Activated B cell treated with CpG ODN at 0.5 μM for 24 hours (primary cell): ENCODE measurements at places on chromosomes 5 and 9. TPM values are rescaled to one million over a fixed set of nuclear protein-coding genes. Genes with fewer than 3 reads are reported as not detected.

- no peaks in the 10 kb centered on the region for H3K4me1 ChIP-seq
- no peak overlapping the region for H3K27ac ChIP-seq
- H3K4me3 ChIP-seq = no peak overlapping the region
- H3K27me3 ChIP-seq = no peaks in the 10 kb centered on the region
Measured at GRCh38 chr5:89181546-89181945, 298.6 kb upstream of the MEF2C start.

- DNase-seq = no peak
- no peaks in the 10 kb centered on the region for H3K27me3 ChIP-seq
- no peak overlapping the region for H3K27ac ChIP-seq
- no peaks in the 10 kb centered on the region for H3K36me3 ChIP-seq
- H3K4me1 ChIP-seq = no peaks in the 10 kb centered on the region
Measured at GRCh38 chr5:33501260-33501659, 60.5 kb downstream of the TARS1 start.

Gene PAX5
- total RNA-seq = 580 and 619 TPM in 2 replicates

DNA sequence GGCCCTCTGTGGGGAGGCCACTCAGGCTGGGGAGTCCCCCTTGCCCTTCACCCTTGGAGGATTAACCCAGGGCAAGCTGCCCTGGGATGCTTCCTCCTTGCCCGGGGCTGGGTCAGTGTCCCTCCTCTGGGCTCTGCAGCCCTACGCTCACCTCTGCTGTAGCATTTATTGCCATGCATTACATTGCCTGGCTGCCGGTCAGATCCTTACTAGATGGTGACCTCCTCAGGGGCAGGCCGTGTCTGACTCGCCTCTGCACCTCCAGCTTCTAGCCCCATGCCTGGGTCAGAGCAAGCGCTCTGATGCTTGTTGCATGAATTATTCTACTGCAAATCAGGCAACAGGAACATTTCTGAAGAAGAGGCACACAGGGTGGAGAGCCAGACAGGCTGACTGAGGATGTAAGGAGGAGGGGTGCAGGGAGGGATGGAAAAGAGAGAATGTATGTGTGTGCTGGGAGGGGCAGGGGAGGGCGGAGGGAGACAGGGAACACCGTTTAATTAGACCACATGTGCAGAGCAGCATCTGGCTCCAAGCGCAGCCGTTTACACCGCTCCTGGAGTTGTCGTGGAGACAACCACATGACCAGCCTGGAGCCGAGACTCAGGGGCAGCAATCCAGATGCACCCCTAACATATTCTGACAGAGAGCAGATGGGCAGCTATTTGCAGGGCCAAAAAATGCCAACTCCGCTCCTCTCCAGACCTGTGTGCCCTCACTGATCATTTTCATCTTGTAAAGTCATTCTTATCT is 117.0 kb downstream of the CRB2 start:
- no peak overlapping the region for H3K4me3 ChIP-seq
- no peak overlapping the region for H3K27ac ChIP-seq
- H3K4me1 ChIP-seq = peaks cover 6% of the 10 kb centered on the region
- no peaks in the 10 kb centered on the region for H3K27me3 ChIP-seq
- no peaks in the 10 kb centered on the region for H3K36me3 ChIP-seq

GRCh38 chr5:84382363-84383295 is 2.1 kb downstream of the EDIL3 start:
- H3K4me3 ChIP-seq = no peak overlapping the region
- DNase-seq = no peak
- H3K36me3 ChIP-seq = no peaks in the 10 kb centered on the region
- H3K4me1 ChIP-seq = peaks cover 2% of the 10 kb centered on the region
- H3K27me3 ChIP-seq = peaks cover 28% of the 10 kb centered on the region

GRCh38 chr9:81822301-81822865 is 105.8 kb upstream of the SPATA31D4 start:
- no peak overlapping the region for H3K27ac ChIP-seq
- H3K27me3 ChIP-seq = no peaks in the 10 kb centered on the region
- no peaks in the 10 kb centered on the region for H3K4me1 ChIP-seq
- H3K4me3 ChIP-seq = no peak overlapping the region
- DNase-seq = no peak

Gene SLC31A2
- total RNA-seq = 0.93 and 1.1 TPM in 2 replicates

- DNase-seq = no peak
- no peak overlapping the region for H3K27ac ChIP-seq
- H3K4me3 ChIP-seq = no peak overlapping the region
- H3K4me1 ChIP-seq = no peaks in the 10 kb centered on the region
Measured at GRCh38 chr5:116645627-116646026, 71.0 kb upstream of the SEMA6A start.

- H3K4me1 ChIP-seq = no peaks in the 10 kb centered on the region
- no peak for DNase-seq
- no peaks in the 10 kb centered on the region for H3K36me3 ChIP-seq
- H3K27ac ChIP-seq = no peak overlapping the region
Measured at GRCh38 chr5:90709323-90710155, 150.9 kb downstream of the ADGRV1 start.

Gene FAT2
- 0.02 TPM in 2 replicates for total RNA-seq

Gene RLN1
- 1.2 and 1.9 TPM in 2 replicates for total RNA-seq

- peak overlapping the region; percentile 93 for H3K27ac ChIP-seq
- peaks cover 80% of the 10 kb centered on the region for H3K4me1 ChIP-seq
- H3K4me3 ChIP-seq = peak overlapping the region; percentile 47
- H3K36me3 ChIP-seq = no peaks in the 10 kb centered on the region
- H3K27me3 ChIP-seq = no peaks in the 10 kb centered on the region
Measured at GRCh38 chr9:112013266-112013665, 116.7 kb downstream of the UGCG start.

DNA sequence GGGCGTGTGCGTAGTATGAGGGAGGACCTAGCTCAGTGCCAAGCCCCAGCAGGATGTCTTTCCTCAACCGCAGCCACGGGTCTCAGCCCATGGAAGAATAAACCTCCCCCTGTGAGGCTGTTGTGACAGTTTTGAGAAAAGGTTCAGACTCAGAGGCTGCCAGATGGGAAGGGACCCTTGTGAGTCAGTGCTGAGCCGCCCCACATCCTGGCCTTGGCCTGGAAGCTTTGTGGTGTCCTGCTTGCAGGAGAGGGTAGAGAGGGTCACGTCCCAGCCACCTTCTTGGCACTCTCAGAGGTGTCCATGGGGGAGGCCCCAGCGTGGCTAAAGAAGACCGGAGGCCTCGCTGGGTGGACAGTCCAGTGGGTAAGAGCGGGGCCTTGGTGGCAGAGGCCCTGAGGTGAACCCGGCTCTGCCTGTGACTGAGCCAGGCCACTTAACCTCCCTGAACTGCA is 2.8 kb downstream of the GRHPR start:
- H3K4me3 ChIP-seq = peak overlapping the region; percentile 24
- peaks cover 63% of the 10 kb centered on the region for H3K36me3 ChIP-seq
- peaks cover 32% of the 10 kb centered on the region for H3K4me1 ChIP-seq
- no peak overlapping the region for H3K27ac ChIP-seq

Gene GSN
- total RNA-seq = 21.9 and 26.5 TPM in 2 replicates

Gene LRRC70
- total RNA-seq = 0.84 and 1.2 TPM in 2 replicates

- H3K4me1 ChIP-seq = no peaks in the 10 kb centered on the region
- no peak overlapping the region for H3K4me3 ChIP-seq
- no peaks in the 10 kb centered on the region for H3K27me3 ChIP-seq
- H3K27ac ChIP-seq = no peak overlapping the region
- DNase-seq = no peak
Measured at GRCh38 chr9:116927726-116928125, 240.6 kb downstream of the TRIM32 start.

DNA sequence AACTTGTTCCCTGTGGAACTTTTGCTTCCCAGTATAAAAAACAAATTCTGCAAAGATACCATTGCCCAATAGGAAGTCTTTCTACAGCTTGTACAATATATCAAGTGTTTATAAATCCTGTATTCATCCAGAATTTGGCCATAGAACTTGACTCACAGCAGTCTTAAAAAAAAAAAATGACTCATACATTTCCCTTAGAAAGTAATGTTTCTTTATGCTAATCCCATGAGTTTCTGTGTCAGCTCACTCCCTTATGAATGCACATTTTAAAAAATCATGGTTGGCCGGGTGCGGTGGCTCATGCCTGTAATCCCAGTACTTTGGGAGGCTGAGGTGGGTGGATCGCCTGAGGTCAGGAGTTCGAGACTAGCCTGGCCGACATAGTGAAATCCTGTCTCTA is 89.3 kb upstream of the DMRT1 start:
- peaks cover 25% of the 10 kb centered on the region for H3K4me1 ChIP-seq
- no peak overlapping the region for H3K4me3 ChIP-seq
- no peak for DNase-seq
- H3K27me3 ChIP-seq = peaks cover 6% of the 10 kb centered on the region

Gene CCDC187
- total RNA-seq = 0.51 and 0.69 TPM in 2 replicates

GRCh38 chr9:132141344-132141947 is 20.4 kb upstream of the NTNG2 start:
- peaks cover 9% of the 10 kb centered on the region for H3K4me1 ChIP-seq
- H3K4me3 ChIP-seq = peak overlapping the region; percentile 70
- H3K27me3 ChIP-seq = peaks cover 66% of the 10 kb centered on the region
